ENCODE measurements at places on chromosomes 6 and 20.

DNA sequence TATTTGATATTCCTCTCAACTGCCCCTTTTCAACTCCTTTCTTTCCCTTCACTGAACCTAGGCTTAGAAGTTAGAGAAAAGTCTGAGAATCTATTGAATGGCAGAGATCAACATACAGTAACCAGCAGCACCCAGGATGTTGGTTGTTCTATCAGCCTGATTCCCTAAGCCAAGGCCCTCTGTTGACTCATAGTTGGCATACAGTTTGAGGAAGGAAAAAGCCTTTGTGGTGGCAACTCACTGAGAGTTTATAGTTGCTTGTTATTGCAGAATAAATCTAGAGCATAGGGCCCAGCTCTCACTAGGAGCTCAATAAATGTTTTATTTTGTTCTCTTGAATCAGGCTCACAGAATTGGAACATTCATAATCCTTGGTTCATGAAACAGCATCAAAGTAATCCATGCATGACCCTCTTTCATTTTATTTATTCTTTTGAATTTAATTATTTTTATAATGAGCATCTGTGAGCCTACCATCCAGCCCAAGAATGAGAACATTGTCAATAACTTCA, 119.1 kb upstream of the ADGRF1 start:
- DNase-seq = no peak

DNA sequence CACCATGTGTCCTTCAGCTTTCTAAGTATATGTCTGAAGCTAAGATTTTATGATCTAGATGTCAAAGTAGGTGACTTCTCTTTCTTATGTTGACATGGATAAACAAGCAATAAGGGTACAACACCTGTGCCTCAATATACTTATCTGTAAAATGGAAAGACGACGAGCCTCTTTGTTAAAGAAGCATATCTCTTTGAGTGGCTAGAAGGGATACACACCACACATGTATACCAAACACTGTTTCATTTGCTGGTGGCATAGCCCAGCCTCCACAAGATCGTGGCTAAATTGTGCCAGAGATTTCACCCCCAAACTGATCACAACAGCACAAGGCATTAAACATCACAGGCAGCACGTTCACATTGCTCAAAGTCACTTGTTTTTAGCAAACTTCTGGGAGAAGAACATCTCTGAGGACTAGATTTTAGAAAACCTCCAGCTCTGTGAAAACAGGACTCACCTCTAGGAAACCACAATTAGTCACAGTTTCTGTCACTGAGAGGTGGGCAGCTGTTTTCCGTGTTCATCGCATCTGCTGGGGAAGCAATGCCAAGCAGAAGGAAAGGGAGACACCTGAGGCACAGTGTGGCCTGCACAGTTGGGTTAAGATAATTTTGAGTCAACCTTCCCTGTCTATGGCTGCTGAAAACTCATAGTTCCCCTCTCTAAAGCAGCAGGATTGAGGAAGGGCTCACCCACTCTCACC, 263.0 kb upstream of the PLCB4 start:
- no peak for DNase-seq

DNA sequence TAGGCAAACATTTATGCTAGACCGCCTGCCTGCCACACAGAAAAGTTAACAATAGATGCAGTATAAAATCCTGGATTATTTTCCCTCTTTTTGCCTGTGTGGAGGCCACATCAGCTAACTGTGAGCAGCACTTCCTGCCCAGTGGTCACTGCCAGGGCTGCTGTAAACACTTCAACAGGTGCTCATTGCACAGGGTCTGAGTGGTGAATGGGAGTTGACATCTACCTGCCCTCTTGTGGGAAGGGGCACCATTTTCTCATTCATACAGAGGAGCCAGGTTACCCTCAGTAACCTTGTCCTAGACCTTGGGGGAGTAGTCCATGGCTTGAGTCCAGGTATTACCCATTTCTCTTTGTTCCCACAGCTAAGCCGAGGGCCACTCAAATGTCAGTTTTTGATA, 235.3 kb downstream of the TMEM242 start:
- DNase-seq = no peak

GRCh38 chr20:51493346-51493791, 49.1 kb downstream of the NFATC2 start:
- DNase-seq = no peak

- no peak for DNase-seq
These were observed 157.7 kb downstream of the PREX1 start for GRCh38 chr20:48669946-48670605.

GRCh38 chr20:55216525-55217242, 741.3 kb downstream of the DOK5 start:
- DNase-seq = peak; percentile 6

DNA sequence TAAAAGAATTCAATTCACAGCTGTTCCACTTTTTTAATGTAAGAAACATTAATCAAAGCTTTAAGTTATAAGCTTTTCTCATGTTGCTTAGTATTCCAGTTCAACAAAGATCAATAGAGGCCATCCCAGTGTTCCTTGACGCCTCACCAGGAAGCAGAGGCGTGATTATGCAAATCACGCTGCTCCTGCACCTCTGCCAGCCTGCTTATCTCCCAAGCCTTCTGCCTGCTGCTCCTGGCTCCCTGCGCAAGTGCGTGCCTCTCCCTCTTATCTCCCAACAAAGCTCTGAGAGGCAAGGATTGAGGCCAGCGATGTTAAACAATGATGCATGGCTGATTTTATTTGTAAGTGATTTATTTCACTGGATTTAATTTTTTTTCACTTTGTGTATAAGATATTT, 42.8 kb downstream of the INSM1 start:
- peak; percentile 88 for DNase-seq

GRCh38 chr20:6506906-6507305, 260.6 kb upstream of the BMP2 start:
- no peak for DNase-seq

- no peak for DNase-seq
These were observed 94.6 kb downstream of the FOXA2 start for GRCh38 chr20:22489626-22490286.

GRCh38 chr6:134374491-134375219, 56.7 kb upstream of the SGK1 start:
- no peak for DNase-seq

DNA sequence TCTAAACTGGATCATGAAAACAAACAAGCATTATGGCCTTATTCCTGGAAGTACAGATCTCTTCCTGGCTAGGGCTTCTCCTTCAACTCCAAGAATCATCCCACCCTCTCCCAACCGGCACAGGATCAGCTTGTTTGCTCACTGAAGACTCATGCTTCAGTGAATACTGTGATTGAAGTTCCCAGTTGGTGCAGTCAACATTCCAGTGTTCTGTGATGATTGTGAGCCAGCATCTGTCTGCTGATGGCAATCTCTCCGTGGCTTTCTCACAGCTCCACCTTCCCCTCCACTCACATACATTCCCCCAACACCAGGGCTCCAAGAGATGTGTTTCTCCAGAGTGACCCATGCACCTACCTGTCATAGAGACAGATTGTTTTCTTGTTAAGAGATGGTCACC, 421.3 kb upstream of the BTBD3 start:
- DNase-seq = no peak

DNA sequence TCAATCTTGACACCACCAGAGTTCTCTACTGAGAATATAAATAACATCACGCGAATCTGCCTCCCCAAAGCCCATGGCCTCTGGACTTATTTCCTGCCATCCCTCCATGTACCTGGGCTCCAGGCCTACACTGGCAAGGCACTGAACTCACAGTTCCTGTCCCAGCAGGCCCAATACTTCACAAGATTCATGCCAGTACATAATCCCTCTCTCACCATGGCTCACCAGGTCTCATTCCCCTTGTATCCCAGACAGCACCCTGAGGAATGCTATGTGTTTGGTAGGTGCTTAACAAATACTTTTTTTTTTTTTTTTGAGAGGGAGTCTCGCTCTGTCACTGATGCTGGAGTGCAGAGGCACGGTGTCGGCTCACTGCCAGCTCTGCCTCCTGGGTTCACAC, 1.9 kb downstream of the KIF16B start:
- DNase-seq = no peak

DNA sequence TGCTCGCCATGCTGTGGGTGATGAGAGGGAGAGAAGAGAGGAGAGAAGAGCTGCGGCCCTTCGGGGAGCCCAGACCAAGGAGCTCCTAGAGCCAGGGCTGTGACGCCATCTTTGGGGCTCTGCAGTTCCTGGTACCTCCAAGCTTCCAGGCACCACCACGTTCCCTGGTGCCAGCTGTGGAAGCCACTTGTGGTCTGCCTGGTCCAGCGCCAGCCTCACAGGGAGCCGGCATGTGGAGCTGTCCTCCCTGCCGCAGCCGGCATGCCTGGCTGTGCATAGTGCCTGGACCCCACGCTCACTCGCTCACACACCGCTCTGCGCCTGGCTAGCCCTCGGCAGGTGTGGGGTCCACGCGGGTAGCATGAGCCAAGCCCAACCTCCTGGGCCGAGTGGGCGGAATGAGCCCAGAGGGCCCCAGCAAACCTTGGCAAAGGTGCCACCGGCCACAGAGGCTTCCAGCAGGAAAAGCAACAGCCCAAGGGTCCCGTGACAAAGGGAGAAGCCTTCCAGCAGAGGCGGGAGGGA, 19.3 kb upstream of the CHRNA4 start:
- DNase-seq = no peak

- no peak for DNase-seq
These were observed 351.4 kb upstream of the CDH4 start for GRCh38 chr20:60900618-60901017.

- no peak for DNase-seq
These were observed 136.0 kb downstream of the EDN1 start for GRCh38 chr6:12426121-12426520.

- DNase-seq = no peak
These were observed 17.9 kb upstream of the CHMP4B start for GRCh38 chr20:33793011-33793931.

GRCh38 chr6:31651602-31652191, 764 bp downstream of the BAG6 start:
- DNase-seq = no peak

DNA sequence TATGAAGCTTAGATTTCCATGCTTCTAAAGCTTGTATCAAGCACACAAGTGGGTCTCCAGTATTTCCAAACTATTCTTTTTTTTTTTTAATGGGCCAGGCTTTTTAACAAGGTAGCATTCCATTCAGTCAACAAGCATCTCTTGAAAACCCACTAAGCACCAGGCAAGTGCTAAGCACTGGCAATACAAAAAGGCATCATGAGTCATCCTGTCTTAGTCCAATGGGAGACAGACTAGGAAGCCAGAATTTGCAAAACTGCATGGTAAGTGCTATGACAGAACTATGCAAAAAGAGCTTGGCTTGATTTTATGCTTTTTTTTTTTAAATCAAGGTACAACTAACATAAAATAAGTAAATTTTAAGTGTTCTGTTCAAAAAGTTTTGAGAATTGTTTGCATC, 109.3 kb upstream of the DST start:
- no peak for DNase-seq

DNA sequence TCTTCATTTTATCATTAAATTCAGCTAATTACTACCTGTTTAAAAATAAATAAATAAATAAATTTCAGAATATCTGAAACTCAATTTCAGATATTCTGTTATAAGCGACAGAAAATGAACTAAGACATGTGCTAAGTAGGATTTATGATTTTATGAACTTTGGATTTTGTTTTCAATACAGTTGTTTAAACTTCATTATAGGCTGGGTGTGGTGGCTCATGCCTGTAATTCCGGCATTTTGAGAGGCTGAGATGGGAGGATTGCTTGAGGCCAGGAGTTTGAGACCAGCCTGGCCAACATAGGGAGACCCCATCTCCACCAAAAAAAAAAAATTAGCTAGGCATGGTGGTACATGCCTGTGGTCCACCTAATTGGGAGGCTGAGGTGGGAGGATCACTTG, 36.0 kb downstream of the AFG1L start:
- no peak for DNase-seq

DNA sequence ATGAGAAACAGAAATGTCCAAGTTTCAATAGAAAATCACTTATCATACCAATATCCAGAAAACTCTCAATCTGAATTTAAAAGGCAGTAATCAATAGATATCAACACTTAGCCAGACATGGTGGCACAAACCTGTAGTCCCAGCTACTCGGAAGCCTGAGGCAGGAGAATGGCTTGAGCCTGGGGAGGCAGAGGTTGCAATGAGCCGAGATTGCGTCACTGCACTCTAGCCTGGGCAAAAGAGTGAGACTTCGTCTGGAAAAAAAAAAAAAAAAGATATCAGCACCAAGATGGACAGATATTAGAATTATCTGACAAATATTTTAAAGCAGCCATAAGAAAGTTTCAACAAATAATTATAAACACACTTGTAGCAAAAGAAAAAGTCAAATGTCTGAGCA, 47.0 kb downstream of the TCP11 start:
- DNase-seq = no peak

- DNase-seq = no peak
These were observed 218.5 kb upstream of the QKI start for GRCh38 chr6:163195721-163196691.

DNA sequence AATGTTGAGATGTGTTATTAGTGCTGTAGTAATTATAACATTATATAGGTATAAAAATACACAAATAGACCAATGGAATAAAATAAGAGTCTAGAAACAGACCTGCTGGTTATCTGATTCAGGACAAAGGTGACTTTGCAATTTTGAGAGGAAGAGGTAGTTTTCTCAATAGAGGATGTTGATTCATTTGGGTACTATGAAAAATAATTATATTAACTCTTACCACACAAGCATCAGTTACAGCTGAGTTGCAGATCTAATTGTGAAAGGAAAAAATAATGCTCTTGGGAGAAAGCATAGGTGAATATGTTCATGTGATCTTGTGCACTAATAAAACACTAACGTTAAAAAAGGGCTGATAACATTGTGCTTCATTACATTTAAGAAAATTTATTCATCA, 103.0 kb downstream of the BCKDHB start:
- DNase-seq = no peak

DNA sequence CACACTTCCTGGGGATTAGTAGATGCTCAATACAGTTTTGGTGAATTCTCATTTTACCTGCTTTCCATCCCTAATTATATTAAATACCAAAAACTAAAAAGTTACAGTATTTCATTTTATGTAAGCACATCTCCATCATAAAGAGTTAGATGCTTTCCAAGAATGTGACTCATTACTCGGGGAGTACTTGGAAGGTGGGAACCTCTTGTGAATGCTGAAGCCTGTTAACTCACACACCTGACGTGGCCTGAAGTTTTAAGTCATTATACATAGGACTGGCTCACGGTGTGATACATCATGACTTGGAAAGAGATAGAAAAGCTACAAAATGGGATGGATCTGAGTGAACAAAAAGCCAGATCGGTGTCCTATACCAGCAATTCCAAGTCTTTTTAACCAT, 2.2 kb upstream of the OSER1 start:
- DNase-seq = no peak

DNA sequence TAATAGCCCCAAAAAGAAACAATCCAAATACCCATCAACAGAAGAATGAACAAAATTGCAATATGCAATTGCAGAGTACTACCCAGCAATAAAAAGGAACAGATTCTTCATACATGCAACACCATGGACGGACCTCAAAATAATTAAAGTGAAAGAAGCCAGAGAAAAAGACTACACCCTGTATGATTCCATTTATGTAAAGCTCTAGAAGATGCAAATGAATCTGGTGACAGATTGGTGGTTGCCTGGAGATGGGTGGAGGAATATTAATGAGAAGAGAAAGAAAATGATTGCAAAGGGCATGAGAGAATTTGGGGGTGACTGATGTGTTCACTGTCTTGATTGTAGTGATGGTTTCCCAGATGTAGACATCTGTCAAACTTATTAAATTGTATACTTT, 51.8 kb downstream of the HECA start:
- DNase-seq = no peak

GRCh38 chr6:111573131-111573883, 32.4 kb downstream of the TRAF3IP2 start:
- DNase-seq = no peak

- no peak for DNase-seq
These were observed 28.5 kb upstream of the ERVFRD-1 start for GRCh38 chr6:11140056-11140455.

- DNase-seq = no peak
These were observed 395.0 kb downstream of the CDKAL1 start for GRCh38 chr6:20929283-20929682.
